ENCODE measurements at places on chromosomes 11 and 22. TPM values are rescaled to one million over a fixed set of nuclear protein-coding genes. Genes with fewer than 3 reads are reported as not detected.

LSP1 gene
- 2.8 TPM for total RNA-seq

IL17REL gene
- not detected for total RNA-seq

CTTN gene
- total RNA-seq: 83.8 TPM

CECR2 gene
- 1.2 TPM for total RNA-seq

PKDREJ gene
- not detected for total RNA-seq

OR5M11 gene
- total RNA-seq: not detected

MMP27 gene
- 0.09 TPM for total RNA-seq

AKIP1 gene
- 11.6 TPM for total RNA-seq

SYCE3 gene
- not detected for total RNA-seq

SHANK2 gene
- 37.2 TPM for total RNA-seq

MS4A6E gene
- total RNA-seq: not detected
